ENCODE measurements at places on chromosomes 5 and 9. TPM values are rescaled to one million over a fixed set of nuclear protein-coding genes. Genes with fewer than 3 reads are reported as not detected.

Gene TTC39B
- 2.0 TPM for total RNA-seq

Gene CTNND2
- total RNA-seq: 17.6 TPM

Gene WDR36
- total RNA-seq: 18.0 TPM

Gene ROR2
- total RNA-seq: 0.37 TPM

Gene CACNA1B
- total RNA-seq: 0.16 TPM

Gene TAS2R1
- not detected for total RNA-seq

Measured in heart left ventricle (tissue), 16 donors.